ENCODE measurements at places on chromosomes 2 and 18. TPM values are rescaled to one million over a fixed set of nuclear protein-coding genes. Genes with fewer than 3 reads are reported as not detected.

ARL4C gene
- polyA plus RNA-seq, result 27.7 TPM

GKN2 gene
- polyA plus RNA-seq, result not detected

CLASP1 gene
- 8.7 TPM for polyA plus RNA-seq

STPG4 gene
- 0.31 TPM for polyA plus RNA-seq

FBLN7 gene
- polyA plus RNA-seq, result 0.46 TPM

ITGB6 gene
- polyA plus RNA-seq, result not detected

LRATD1 gene
- polyA plus RNA-seq, result not detected

LOXL3 gene
- polyA plus RNA-seq, result 0.97 TPM

GAL3ST2 gene
- polyA plus RNA-seq, result 0.10 TPM

MPHOSPH10 gene
- polyA plus RNA-seq, result 5.6 TPM

OXER1 gene
- polyA plus RNA-seq, result 3.2 TPM

LDLRAD4 gene
- 13.9 TPM for polyA plus RNA-seq

All from B cell (primary cell).